ENCODE measurements at places on chromosomes 5 and 9.

- no peak for DNase-seq
Observed at GRCh38 chr5:2534251-2534650, 217.2 kb downstream of the IRX2 start.

GRCh38 chr9:89664896-89665329 lies 60.1 kb downstream of the GADD45G start:
- DNase-seq: no peak

DNA sequence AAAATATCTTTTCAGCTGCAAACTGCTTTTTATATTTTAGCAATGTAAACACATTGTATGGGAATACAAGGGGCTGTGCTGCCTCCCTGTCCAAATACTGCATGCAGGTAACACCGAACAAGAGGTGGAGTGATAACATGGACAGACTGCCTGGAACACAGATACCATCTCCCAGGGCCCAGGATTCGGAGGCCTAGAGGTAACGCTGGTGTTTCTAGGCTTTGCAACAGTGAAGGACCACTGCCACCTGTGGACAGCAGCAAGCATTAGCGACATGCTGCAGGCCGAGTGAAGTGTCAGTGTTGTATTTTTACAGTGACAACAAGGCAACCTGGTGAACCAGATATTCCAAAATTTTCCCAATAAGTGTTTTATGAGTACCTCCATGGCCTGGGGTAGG lies 379.1 kb downstream of the DMRT2 start:
- DNase-seq: no peak

GRCh38 chr9:26567976-26568375 lies 324.6 kb downstream of the CAAP1 start:
- no peak for DNase-seq

GRCh38 chr5:35857606-35858205 lies 1.0 kb downstream of the IL7R start:
- no peak for DNase-seq

DNA sequence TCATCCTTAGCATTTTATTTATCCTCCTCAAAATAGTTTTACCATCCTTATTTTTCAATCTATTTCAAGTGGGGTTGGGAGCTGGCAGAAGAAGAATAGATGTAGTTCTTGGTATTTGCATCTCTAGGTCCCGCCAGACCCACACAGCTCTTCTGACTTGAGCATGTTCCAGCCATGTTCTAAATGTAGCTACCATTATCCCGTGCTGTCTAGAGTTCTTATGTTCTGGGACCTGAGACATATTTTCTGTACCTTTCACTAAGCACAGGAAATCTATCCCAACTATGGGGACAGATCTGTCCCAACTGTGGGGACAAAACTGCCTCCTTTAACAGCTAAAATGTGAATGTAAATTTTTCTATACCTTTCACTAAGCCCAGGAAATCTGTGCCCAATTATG lies 32.0 kb downstream of the PAM start:
- DNase-seq: no peak

Measured in activated CD8-positive, alpha-beta memory T cell treated with anti-CD3 and anti-CD28 coated beads, Interleukin-2, amount 50 U/mL, for 48 hours (primary cell).